Nephron progenitor cell (in vitro differentiated cells): ENCODE measurements at places on chromosomes 11 and 22.

DNA sequence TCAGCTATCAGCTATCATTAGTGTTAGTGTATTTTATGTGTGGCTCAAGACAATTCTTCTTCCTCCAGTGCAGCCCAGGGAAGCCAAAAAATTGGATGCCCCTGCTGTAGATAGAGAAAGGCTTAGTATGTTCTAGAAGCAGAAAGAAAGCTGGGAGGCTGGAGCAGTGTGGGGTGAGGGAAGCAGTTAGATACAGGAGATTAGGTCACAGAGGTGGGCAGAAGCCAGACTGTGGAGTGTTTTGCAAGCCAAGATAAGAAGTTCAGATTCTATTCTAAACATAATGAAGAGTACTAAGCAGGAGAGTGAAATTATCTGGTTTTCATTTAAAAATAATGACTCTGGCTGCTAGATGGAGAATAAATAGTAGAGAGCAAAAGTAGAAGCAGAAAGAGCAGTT, 381.7 kb downstream of the DCDC1 start:
- DNase-seq = no peak

- DNase-seq = no peak
These were observed 386.3 kb downstream of the AASDHPPT start for GRCh38 chr11:106463796-106464201.

- DNase-seq = no peak
These were observed 6.8 kb downstream of the MALAT1 start for GRCh38 chr11:65505466-65506289.

- no peak for DNase-seq
These were observed 142.2 kb downstream of the HIPK3 start for GRCh38 chr11:33399421-33399820.

- no peak for DNase-seq
These were observed 20.6 kb upstream of the NDUFC2 start for GRCh38 chr11:78100261-78100660.

- no peak for DNase-seq
These were observed 3.1 kb downstream of the CD3D start for GRCh38 chr11:118339281-118339961.

- no peak for DNase-seq
These were observed 32.9 kb downstream of the BMAL1 start for GRCh38 chr11:13310443-13310842.

GRCh38 chr22:31603081-31603525, 58.9 kb downstream of the PISD start:
- no peak for DNase-seq

DNA sequence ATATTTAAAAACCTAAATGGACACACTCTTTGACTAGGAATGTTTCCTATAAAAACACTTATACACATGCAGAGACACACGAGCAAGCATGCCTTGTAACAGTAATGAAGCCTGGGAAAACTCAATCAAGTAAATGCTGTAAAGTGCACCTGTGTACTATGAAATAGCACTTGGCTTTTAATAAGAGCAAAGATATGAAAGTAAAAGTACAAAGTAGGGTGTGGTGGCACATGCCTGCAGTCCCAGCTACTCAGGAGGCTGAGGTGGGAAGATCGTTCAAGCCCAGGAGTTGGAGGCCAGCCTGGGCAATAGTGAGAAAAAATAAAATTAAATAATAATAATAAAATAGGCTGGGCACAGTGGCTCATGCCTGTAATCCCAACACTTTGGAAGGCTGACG, 166.9 kb upstream of the GRK3 start:
- DNase-seq = no peak

DNA sequence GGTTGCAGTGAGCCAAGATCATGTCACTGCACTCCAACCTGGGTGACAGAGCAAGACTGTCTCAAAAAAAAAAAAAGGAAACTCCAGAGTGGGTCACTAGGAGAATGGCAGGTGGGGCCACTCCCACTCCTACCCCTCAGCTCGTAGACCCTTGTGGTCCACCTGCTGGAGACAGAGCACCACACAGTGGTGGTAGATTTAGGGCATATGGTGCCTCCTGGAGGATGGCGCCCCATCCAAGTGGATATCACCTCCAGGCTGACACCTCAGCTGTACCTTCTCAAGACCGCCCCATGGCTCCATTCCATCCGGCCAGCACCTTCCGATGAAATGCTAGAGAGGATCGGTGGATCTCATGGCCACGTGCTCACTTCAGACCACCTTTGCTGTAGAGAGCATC, 6.2 kb downstream of the CYTH4 start:
- no peak for DNase-seq

DNA sequence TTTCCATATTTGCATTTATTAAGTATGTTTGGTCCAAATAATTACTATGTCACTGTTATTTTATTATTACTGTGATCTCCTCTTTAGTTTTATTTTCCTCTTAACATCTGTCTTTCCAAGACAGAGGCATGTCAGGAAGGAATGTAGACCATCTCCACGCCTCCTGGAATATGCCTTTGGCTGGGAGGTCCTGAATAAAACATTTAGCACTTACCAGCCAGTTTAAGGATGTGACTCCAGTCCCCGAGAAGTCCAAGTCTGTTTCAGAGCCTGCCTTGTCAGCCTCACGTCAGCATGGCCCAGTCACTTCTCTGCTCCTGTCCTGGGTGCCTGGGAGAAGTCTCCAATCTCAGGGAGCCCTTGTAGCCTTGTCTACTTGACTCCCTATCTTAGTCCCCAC, 74.5 kb downstream of the NCAM1 start:
- DNase-seq = no peak

GRCh38 chr11:69217276-69218105, 61.8 kb downstream of the SMIM38 start:
- DNase-seq = no peak

DNA sequence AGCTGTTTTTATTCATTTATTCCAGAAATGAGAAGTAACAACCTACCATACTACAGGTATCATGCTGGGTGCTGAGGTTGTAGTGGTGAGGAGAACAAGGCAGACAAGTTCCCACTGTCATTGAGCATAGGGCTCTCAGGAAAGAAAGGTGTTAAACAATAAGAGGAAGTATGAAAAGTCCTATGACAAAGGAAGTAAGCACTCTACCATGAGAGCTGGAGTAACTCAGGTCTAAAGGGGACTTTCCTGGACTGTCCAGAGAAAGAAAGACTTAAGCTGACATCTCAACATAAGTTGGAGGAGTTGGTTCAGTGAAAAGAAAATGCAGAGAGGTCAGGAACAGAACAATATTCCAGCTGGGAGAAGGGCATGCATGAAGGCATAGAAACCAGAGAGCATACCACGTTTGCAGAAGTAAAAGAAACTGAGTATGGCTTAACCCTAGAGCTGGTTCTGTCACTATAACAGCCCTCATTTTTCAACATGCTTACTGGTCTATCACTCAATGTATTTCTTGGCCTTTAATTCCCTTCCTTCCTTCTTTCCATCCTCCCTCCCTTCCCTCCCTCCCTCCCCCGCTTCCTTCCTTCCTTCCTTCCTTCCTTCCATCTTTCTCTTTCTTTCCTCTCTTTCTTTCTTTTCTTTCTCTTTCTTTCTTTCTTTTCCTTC, 137.8 kb upstream of the BDNF start:
- DNase-seq = no peak

DNA sequence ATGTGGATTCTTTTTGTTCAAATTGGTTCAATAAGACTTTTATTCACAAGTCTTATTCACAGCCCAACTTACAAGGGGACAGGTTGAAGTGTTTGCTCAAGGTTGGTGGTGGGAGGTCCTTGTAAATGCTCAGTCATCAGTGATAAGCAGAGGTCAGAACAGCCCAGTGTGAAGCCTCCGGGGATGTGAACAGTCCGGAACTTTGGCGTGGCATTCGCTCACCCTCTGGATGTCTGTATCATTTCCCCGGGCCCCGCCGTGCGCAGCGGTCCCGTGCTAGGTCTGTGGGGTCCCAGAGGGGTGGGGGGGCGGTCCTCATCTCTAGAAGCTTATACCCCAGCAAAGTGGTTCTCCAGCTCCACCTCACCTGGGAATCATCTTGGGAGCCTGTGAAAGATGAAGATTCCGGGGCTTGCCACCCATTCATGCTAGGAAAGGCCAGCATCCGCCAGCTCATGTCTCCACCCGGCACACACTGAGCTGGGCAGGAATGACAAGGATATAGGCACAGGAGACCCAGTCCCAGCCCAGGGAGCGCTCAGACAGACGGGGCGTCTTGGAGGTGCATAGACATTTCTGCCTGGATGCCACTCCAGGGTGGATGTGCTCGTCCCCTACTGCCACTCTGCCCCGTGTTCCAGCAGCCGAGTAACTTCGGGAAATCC, 327.5 kb downstream of the TBC1D22A start:
- DNase-seq = no peak

DNA sequence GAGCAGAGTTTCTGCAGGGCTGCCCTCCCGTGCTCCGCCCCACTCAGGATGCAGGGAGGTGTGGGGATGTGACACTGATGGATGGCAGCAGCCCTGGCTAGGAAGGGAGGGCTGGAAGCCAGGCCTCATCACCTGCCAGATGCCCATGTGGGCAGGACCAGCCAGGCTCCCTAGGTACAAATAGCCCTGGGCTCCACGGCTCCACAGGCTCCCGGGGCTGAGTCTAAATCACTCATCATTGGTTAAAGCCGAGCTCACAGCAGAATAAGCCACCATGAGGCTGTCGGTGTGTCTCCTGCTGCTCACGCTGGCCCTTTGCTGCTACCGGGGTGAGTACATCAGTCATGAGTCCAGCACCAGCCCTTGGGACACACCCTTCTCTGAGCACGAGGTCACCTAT, at the start of gene SCGB1D1:
Gene SCGB1D1 (plus strand): TSS at position 206 of the 400 bp plus-strand sequence. CDS start 69 bp downstream, at position 275.
- no peak for DNase-seq

GRCh38 chr11:7787239-7787638, 9.5 kb downstream of the OR5P2 start:
- no peak for DNase-seq

GRCh38 chr11:1007279-1007678, 29.2 kb downstream of the MUC6 start:
- no peak for DNase-seq

DNA sequence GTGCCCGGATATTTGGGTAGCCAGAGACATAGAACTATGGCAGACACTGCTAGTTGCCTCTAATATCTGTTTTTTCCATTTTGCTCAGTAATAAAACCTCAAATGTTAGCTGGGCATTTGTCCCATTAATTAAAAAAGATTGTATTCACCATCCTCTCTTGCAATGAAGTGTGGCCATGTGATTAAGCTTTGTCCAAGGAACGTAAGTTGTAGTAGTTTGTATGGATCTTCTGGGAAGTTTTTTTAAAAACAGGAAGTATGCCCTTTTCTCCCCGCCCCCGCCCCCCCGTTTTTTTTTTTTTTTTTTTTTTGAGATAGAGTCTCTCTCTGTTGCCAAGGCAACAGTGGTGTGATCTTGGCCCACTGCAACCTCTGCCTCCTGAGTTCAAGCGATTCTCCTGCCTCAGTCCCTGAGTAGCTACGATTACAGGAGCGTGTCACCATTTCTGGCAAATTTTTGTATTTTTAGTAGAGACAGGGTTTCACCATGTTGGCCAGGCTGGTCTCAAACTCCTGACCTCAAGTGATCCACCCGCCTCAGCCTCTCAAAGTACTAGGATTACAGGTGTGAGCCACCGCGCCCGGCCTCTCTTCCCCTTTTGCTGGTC, 1.7 kb upstream of the TMEM135 start:
- no peak for DNase-seq

- DNase-seq = no peak
These were observed 147.8 kb downstream of the PKNOX2 start for GRCh38 chr11:125312391-125312790.

- peak; percentile 42 for DNase-seq
These were observed at the start of gene TYMP for GRCh38 chr22:50529897-50530579. Gene TYMP (minus strand): TSS chr22:50530012. CDS start chr22:50529709, 303 bp downstream.

GRCh38 chr22:46857142-46857884, 94.9 kb downstream of the TBC1D22A start:
- no peak for DNase-seq

GRCh38 chr11:71114124-71114851, 138.1 kb downstream of the SHANK2 start:
- DNase-seq = no peak

GRCh38 chr11:105236664-105237063, 97.1 kb upstream of the CARD18 start:
- DNase-seq = no peak

GRCh38 chr11:61362542-61362875, 335 bp downstream of the TMEM138 start:
- peak; percentile 14 for DNase-seq

DNA sequence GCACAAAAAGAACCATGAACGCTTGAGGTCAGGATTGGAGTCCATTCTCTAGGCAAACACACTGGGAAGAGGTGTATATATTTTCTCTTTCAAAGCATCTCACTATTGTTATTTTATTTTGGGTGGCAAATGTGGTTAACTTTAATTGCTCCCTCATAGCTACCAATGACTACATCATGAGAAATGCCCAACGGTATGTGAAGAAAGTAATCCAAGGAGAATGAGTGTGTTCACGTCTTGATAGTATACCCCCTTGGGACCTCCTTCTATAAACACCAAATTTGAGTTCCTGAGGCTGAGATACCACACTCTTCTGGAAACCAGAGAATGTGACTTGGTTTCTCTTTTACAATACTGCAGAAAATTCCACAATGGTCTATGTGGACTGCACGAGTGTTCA, 15.8 kb downstream of the OR8D1 start:
- DNase-seq = no peak

- no peak for DNase-seq
These were observed 36.9 kb upstream of the POLA2 start for GRCh38 chr11:65224930-65225278.

DNA sequence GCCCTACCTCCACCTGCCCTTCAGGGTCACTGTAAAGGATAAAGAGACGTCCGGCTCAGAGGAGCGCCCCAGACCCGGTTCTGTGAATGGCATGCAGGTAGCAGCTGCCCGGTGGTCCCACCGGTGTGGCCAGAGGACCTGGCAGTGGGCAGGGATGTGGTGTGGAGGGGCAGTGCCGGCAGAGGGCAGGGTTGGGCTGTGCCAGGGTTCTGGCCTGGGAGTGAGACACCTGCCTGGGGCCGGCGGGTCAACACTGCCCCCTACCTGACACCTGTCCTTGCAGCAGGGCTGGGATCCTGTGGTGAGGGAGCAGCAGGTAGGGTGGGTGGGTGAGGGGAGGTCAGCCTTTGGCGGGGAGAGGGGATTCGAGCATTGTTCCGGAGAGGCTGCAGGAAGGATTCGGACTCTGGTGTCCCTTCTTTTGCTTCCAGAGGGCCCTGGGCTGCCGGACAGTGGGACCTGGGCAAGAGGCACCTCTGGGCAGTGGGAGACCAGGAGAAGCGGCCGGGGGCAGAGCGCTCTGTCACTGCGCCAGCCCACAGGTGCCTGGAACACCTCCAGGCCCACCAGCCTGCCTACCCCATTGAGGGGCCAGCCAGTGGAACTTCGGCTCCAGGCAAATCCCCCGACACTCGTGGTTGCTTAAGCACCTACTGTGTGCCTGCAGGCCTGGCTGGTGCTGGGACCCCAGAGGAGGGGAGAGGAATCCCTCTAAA, 1.6 kb upstream of the PHLDA2 start:
- DNase-seq = peak; percentile 66

- peak; percentile 73 for DNase-seq
These were observed 25.9 kb upstream of the ROBO3 start for GRCh38 chr11:124839128-124839971.
